ENCODE measurements at places on chromosomes 4 and X. TPM values are rescaled to one million over a fixed set of nuclear protein-coding genes. Genes with fewer than 3 reads are reported as not detected.

The LUZP4 gene
- not detected for total RNA-seq

DNA sequence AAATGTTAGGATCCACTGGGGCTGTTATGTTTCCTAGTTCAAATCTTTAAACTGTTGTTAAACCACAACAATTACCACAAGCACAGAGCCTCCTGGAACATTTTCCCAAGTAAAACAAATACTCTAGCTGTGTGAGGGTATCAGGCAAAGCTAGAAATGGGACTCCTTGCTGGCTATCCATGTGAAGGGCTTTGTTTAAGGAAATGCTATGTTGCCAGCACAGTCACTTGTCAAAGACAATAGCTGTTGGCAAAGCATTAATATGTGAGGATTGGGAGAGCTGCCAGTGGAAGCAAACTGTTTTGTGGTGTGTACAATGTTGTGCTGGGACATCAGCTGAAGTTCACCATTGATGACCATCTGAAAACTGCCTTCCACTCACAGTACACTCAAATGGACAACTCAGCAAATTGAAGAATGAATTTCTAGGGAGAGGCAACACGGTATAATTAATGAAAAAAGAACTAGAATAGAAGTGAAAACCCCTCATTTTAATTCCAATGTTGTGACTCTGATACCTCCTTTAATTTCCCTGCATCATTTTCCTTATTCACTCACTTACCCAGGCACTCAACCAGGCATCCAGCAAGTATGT lies 100.8 kb downstream of the ANXA3 start:
- no peak for DNase-seq

DNA sequence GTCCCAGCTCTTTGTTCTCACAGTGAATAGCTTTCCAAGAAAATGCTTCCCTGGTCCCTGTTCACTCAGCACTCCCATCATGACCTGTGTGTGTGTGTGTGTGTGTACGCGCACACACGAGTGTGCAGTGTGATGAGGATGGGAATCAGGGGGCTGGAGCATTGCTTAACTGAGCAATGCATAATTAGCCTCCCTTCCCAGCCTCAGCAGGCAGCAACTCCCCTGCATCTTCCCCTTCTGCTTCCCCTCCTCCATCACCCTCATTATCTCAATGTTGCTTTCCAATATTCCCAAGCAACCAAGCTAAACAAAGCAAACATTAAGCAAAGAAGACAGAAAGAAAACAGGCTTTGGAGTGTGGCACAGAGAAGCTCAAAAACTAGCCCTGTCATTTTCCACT lies 137.0 kb downstream of the RBM47 start:
- no peak for DNase-seq

GRCh38 chrX:12210971-12211370 lies 72.7 kb downstream of the FRMPD4 start:
- DNase-seq: no peak

DNA sequence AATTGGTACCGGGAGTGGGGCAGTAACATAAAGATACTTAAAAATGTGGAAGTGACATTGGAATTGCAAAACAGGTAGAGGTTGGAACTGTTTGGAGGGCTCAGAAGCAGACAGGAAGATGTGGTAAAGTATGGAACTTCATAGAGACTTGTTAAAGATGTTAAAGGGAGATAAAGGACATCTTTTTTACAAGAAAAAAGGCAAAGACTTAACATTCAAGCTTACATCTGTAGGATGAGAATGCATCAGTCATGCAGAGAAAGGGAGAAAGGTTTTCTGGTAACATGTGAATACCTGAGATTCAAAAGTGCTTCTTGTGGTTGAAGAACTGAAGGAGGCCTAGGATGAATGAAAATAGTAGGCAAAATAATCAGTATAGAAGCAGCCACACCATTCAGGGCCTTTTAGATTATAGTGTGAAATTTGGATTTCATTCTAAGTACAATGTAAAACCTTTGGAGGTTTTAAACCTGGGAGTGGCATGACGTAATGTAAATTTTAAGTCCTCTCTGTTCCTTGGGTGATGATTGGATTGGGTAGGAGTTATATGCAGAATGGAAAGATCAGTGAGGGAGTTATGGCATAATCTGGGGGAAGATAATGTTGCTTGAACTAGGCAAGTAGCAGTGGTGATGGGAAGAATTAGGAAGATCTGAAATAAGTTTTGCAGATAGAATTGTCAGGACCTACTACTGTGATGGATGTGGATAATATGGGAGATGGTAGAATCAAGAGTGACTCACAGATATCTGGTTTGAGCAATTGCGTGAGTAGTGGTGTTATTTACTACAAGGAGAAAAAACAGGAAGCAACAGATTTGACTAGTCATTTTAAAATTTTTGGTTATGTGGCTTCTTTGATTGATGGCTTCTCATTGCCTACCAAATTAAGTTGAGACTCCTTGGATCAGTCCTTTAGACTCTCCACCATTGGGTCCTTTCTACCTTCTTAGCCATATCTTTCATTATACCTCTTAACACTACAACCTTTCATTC lies 138.7 kb downstream of the VSIG4 start:
- DNase-seq: no peak

- no peak for DNase-seq
Measured at GRCh38 chr4:152100379-152101201, 339.8 kb upstream of the GATB start.

GRCh38 chrX:3598709-3599108 lies 114.7 kb downstream of the PRKX start:
- no peak for DNase-seq

- DNase-seq: no peak
Measured at GRCh38 chr4:76206222-76206942, 7.2 kb downstream of the SCARB2 start.

The CSAG1 gene
- total RNA-seq: not detected

GRCh38 chr4:5940470-5941203 lies 47.8 kb upstream of the CRMP1 start:
- no peak for DNase-seq

The SMIM43 gene
- not detected for total RNA-seq

The CXXC4 gene
- total RNA-seq: 1.1 TPM

GRCh38 chr4:105709081-105709450 lies 482 bp downstream of the GSTCD start:
- no peak for DNase-seq

The CBLL2 gene
- not detected for total RNA-seq

The UGT2A1 gene
- 0.17 TPM for total RNA-seq

The RAB9B gene
- 0.33 TPM for total RNA-seq

GRCh38 chr4:158395889-158396288 lies 125.8 kb upstream of the RXFP1 start:
- DNase-seq: no peak

GRCh38 chrX:12411831-12412230 lies 273.6 kb downstream of the FRMPD4 start:
- no peak for DNase-seq

DNA sequence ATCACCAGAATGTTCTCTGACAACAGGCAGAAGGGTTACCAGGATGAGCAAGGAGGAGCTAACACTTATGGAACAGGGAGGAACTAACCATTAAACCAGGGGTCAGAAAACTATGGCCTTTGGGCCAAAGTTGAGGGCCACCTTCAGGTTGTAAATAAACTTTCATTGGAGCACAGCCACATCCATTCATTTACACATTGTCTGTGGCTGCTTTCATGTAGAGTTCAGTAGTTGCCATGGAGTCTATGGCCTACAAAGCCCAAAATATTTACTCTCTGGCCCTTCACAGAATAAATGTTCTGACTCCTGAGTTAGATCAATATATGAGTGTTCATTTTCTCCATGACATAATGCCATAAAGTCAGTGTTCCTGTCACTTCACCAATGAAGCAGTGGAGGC lies 13.2 kb upstream of the HCCS start:
- DNase-seq: no peak

The WAS gene
- total RNA-seq: 5.6 TPM

GRCh38 chr4:11468901-11469300 lies 40.2 kb upstream of the HS3ST1 start:
- DNase-seq: no peak

The LRAT gene
- 2.6 TPM for total RNA-seq

DNA sequence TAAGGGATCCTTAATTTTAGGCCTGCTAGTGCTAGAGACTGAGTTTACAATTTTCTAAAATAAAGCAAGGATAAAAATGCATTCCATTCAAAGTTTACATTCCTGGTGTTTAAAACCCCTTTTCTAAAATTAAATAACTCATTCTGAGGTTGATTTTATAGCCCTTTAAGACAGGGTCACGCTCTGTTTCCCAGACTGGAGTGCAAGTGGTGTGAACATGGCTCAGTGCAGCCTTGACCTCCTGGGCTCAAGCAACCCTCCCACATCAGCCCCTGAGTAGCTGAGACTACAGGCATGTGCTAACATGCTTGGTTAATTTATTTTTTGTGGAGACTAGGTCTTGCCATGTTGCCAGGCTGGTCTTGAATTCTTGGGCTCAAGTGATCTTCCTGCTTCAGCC lies 6.8 kb upstream of the CDKL2 start:
- DNase-seq: no peak

DNA sequence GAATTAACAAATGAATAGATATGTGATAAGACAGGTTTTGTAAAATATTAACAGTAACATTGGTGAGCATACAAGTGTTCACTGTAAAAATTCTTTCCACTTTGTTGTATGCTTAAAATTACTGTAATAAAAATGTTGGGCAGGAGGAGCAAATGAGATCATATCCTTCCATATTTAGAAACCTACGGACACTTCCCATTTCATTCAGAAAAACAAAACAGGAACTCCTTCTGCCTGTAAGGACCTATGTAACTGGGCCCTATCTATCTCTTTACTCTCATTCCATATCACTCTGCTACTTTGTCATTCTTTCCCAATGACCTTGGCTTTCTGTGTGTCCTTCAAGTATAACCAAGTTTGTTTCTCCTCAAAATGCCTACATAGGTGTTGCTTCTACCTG lies 53.7 kb upstream of the SLC39A8 start:
- no peak for DNase-seq

- no peak for DNase-seq
Measured at GRCh38 chr4:85697854-85698253, 222.9 kb downstream of the ARHGAP24 start.

The PRRG1 gene
- 1.2 TPM for total RNA-seq

The IL13RA1 gene
- 137 TPM for total RNA-seq

GRCh38 chr4:88846206-88846790 lies 148.7 kb upstream of the NAP1L5 start:
- no peak for DNase-seq

The SPP1 gene
- total RNA-seq: 25.9 TPM

The EGFL6 gene
- 0.23 TPM for total RNA-seq

- no peak for DNase-seq
Measured at GRCh38 chr4:84931961-84932360, 34.5 kb downstream of the WDFY3 start.

The MEPE gene
- not detected for total RNA-seq

The UGT8 gene
- total RNA-seq: not detected

DNA sequence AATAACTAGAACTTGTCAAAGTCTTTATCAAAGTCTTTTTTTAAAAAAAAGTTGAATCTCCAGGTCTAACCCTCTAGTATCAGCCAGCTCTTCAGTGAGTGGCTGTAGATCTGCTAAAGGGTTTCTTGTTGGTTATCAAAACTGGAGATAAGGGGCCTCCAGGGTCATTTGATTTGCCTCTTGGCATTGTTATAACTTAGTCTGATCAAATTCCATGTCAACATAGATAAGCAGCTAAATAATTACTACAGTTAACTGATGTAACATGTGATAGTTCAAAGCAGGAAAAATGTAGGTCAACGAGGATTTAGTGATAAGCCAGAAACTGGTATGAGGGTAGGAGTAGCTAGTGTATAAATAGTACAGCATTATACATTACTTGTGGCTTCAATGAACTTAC lies 465.1 kb downstream of the PDHA2 start:
- no peak for DNase-seq

GRCh38 chr4:148311526-148311925 lies 130.7 kb downstream of the NR3C2 start:
- DNase-seq: no peak

GRCh38 chr4:40843696-40844095 lies 93.9 kb downstream of the NSUN7 start:
- no peak for DNase-seq

The CTAG1B gene
- not detected for total RNA-seq

The VSIG4 gene
- 38.9 TPM for total RNA-seq

DNA sequence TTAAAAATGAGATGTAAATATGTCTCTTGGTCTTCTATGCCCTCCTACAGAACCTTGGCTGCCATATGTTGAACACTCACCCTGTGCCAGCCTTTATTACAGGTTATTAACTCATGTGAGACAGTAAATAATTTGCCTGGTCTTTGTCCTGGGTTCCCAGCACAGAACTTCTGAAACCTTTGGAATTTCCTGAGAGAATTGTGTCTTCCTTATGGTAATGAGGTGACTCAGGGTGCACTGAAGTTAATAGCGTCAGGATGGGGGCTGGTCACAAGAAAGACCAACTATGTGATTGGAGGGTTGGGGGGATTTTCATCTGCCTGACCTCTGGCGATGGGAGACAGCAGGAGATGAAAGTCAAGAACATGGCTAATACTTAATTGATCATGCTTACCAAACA lies 289.8 kb upstream of the STS start:
- DNase-seq: no peak

GRCh38 chr4:47486231-47486673 lies 1.2 kb downstream of the ATP10D start:
- DNase-seq: no peak

DNA sequence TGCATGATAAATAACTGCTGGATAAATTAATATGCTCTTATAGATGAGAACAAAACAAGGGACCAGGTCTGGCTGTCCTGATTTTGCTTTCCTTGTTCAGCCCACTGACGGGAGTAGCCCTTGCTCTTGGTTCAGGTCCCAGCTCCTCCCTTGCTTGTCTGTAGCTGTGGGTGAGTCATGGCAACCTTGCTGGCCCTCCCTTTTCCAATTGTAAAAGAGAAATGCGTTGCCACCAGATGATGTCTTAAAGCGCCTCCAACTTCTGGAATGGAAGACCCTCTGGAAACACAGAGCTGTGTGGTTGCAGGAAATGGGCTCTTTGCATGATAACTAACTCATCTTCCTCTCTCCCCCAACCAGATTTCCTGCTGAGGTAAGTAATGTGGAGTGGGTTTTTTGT lies 171.4 kb downstream of the AASDH start:
- DNase-seq: no peak

The JAKMIP1 gene
- total RNA-seq: not detected

DNA sequence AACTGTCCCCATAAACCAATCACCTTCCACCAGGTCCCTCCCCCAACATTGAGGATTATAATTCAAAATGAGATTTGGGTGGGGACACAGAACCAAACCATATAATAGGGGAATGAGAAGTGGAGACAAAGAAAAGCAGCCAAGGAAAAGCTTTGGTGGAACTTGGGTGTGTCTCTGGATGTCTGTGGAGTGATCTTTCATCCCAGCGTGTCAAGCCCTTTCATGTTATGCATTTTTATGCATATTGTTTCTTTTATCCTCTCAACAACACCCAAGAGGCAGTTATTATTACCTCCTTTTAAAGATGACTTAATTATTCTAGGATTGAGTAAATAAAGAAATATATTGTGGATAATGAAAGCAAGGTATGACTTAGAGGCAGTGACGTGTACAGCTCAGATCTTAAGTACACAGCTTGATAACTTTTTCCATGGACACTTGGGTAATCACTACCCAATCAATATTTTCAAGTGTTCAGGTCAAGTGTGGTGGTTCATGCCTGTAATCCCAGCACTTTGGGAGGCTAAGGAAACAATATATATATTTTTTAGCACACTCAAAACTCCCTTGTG lies 42.6 kb upstream of the HOPX start:
- DNase-seq: no peak

The AR gene
- total RNA-seq: 2.8 TPM

All from liver (tissue), 10 donors.